ENCODE measurements at places on chromosomes 16 and 17.

DNA sequence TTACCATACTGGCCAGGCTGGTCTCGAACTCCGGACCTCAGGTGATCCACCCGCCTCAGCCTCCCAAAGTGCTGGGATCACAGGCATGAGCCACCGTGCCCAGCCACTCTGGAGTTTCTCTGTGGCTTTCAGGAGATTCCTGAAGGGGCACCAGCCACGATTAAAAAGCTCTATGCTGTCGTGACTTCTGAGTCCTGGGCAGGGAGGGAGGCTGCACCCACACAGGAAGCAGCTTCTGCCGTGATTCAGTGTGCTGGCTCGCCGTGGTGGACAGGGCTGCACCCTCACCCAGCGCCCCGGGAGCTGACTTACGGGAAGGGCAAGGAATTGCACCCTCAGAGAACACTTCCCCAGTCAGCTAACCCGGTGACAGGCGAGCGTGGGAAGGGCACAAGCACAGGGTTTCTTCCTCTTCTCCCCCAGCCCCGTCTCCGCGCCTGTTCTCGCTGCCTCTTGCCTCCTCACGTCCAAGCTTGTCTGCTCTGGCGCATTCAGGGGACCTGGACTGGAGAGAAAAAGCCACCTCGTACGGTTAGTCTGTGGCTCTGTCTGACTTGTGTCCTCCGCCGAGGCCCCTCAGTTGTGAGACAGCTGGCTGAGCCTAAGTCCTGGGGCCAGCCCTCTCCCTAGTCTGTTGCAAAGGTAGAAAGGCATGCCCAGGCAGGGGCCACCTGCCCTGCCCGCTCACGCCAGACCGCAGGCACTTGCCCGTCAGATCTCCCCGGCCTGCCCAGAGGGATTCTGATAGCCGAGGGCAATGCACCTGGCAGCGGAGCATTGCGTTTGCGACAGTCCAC is 145.0 kb downstream of the SEC14L1 start:
- ATAC-seq, result no peak

DNA sequence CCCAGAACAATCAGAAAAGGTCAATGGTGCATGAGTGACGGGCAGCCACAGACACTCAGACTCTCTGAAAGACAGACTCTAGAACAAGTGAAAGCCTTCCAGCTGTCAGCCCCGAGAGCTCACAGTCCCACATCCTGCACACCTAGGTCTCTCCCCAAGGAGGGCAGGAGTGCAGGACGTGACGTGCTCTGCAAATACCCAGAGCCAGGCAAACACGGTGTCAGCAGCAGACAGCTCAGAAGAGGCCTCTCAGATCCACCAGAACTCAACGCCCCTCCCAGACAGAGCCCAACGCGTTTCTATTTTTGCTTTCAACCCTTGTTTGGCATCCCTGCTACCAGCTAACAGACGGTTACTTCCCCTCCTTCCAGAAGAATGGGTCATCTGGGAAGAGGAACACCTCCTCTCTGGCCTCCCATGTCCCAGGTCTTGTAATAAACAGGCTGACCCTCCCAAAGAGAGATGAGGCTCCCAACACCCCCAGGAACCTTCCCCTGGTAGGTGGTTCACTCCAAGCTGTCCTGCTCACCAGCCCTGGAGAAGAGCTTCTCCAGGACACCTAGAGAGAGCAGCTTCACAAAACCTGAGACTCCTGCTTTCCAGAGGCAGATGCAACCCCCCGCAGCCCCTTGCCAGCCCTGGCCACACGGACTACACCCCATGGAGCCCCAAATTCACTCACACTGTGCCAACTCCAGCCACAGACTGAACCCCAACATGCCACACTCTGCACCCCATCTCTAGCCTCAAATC is 7.6 kb downstream of the PITPNM3 start:
- peak; percentile 41 for ATAC-seq

DNA sequence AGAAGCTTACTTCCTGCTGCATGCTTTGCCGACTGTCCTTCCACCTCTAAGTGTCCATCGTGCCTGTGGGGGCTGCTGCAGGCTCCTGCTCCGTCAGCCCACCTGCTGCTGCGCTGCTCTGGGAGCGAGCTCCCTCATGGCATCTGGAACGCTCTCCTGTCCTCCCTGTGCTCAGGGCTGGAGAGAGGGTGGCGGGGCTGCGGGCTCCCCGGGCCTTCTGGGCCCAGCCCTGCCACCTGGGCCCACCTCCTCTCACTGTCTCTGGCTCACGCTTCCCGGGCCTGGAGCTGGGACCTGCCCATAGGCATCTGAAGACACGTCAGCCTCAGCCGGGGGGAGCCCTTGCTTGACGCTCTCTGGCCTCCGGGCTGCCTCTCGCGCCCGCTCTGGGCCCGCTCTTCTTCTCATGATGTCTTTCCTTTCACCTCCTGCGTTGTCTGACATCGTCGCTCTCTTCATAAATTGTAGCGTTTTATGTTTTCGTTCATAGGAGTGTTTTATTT is 27.0 kb downstream of the NME3 start:
- ATAC-seq, result no peak

GRCh38 chr17:57294629-57295501 is 38.5 kb downstream of the MSI2 start:
- ATAC-seq, result no peak

DNA sequence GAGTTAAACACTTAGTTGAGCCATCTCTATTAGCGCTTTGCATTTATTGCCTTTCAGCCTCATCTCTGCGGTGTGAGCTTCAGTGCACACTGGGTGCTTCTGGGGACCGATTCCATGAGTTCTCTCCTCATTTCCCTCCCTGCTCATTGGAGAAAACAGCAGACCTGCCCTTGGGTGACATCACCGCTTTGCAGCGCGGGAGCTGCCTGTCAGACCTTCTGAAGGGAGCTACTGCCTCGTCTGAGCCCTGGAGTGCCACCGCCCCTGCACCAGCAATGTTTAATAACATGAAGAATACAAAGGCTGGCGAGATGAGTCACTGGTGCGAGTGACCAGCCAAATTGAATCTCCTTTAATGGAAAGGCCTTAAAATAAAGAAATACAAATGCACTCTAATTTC is 30.2 kb upstream of the CPPED1 start:
- ATAC-seq, result no peak

- ATAC-seq, result no peak
Observed at GRCh38 chr17:80441133-80441578, 26.2 kb downstream of the ENDOV start.

GRCh38 chr17:39618246-39618913 is 8.4 kb upstream of the PPP1R1B start:
- no peak for ATAC-seq

DNA sequence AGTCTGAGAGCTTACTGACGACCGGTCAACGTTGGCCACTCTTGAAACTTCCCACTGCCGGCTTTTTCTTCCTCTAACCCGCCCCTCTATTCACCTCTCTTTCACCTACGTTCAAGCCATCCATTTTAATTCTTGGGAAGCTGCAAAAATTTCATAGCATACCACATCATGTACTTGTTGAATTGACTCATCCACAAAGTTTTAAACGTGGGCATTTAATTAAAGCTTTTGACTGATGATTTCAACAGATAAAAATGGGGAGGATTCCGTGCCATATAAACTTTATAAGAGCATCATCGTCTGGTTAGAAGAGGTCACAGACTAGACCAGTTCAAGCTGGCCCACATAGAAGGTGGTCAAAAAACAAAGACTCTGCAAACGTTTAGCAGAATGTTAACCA is 22.5 kb downstream of the VPS53 start:
- ATAC-seq, result no peak

- no peak for ATAC-seq
Observed at GRCh38 chr17:17723354-17724261, 42.4 kb downstream of the RAI1 start.

DNA sequence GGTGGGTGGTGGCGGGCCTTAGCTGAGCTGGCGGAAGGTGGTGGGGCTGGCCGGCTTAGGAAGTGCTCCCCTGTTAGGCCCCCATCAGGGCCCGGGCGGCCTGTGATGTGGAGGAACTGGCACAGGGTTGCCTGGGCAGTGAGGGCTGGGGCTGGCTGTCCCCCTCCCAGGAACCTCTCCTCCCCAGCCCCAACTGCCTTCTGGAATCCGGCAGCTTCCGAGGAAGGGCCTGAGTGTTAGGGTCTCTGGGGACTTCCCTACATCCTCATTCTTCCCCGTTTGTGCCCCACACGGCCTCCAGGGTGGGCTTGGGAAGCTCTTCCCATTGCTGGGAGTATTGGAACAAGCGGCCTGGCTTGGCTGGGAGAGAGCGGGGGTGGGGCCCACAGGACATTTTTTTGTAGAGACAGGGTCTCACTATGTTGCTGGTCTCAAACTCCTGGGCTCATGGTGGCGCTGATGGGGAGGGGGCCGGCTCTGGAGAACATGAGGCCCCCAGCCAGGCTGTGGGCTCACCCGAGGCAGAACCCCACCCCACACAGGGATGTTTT is 89.9 kb upstream of the CIBAR2 start:
- ATAC-seq, result no peak

DNA sequence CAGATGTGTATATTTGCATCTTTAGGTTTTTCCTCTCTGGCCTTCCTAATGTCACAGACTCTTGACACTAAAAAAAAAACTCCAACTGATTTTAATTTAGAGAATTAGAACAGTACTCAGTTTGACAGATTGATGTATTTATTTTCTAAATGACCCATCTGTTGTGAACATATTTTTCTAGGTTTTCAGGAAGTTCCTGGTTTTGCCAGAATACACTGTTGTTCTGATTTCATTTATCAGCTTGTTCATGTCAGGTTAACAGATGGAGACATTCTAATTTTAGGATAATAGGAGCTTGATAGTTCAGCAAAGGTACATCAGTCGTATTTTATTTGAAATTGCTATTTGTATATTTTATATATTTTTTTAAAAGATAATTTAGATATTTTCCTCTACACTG is 133.4 kb downstream of the TANC2 start:
- no peak for ATAC-seq

- ATAC-seq, result no peak
Observed at GRCh38 chr16:10961231-10961630, 16.9 kb downstream of the CLEC16A start.

DNA sequence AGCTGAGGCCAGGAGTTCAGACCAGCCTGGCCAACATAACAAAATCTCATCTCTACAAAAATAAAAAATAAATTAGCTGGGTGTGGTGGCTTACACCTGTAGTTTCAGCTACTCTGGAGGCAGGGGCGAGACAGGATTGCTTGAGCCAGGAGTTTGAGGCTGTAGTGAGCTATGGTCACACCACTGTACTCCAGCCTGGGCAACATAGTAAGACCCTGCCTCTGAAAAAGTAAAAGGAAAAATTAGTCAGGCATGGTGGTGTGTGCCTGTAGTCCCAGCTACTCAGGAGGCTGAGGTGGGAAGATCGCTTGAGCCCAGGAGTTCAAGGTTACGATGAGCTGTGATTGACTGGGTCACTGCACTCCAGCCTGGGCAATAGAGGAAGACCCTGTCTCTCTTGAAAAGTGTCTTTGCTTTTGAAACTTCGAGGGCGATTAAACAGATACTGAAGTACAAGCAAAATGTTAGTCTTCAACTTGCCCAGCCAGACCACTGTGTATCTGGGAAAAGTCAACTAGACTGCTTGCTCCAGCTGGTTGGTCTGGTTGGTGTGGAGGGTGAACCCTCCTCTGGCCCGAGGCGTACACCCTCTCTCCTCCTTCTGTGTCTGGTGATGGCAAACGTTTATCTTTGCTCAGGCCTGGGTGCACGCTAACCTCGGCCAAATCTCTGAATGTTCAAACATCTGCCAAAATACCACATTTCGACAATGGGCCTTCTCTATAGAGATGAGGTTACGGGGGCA is 174.9 kb downstream of the RAB11FIP4 start:
- no peak for ATAC-seq

GRCh38 chr17:58684003-58684402 is 7.8 kb downstream of the TEX14 start:
- ATAC-seq, result no peak
